ENCODE measurements at places on chromosomes 5 and 9.

- no peak for DNase-seq
These were observed 28.4 kb downstream of the TENT2 start for GRCh38 chr5:79640571-79641055.

GRCh38 chr9:92931606-92932005, 15.7 kb upstream of the FGD3 start:
- DNase-seq = no peak

- no peak for DNase-seq
These were observed 41.9 kb downstream of the CDH6 start for GRCh38 chr5:31235381-31235780.

GRCh38 chr9:99189887-99190596, 31.7 kb downstream of the ALG2 start:
- no peak for DNase-seq

- no peak for DNase-seq
These were observed 18.3 kb downstream of the PSAT1 start for GRCh38 chr9:78314953-78315870.

GRCh38 chr9:113503131-113503541, 39.6 kb downstream of the RGS3 start:
- DNase-seq = no peak

DNA sequence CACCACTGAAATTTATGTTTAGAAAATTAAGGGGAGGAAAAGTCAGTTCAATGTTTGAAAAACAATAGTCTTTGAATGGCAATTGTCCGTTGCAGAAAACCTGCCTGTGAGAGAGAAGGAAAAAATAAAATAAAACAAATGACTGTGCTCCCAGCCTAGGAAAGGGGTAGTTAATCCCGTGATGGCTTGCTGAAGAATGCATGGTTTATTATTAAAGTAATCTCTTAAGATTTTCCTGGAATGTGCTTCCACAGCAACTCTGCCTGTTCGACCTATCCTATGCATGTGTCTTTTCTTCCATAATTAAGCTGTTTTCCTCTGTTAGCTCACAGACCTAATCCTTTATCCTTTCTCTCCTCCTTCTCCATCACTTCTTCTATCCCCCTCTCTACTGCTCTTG, 2.4 kb upstream of the DAB2 start:
- DNase-seq = no peak

DNA sequence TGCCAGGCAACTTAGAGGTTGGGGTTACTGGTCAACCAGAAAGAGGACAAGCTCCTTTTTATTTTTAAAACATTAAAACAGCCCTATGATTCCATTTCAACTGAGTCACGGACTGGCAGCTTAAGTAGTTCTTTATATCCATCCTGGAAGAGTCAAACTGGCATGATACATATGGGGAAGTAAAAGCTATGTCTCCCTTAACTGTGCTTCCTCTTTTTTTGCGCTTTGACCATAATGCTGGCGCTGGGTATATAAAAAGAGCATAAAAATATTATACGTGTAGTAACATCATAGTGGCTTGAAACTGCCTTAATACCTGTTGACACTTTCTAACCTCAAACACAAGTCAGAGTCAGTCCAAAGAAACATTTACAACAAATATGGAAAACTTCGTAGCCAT, 274.4 kb downstream of the CSNK1G3 start:
- no peak for DNase-seq

DNA sequence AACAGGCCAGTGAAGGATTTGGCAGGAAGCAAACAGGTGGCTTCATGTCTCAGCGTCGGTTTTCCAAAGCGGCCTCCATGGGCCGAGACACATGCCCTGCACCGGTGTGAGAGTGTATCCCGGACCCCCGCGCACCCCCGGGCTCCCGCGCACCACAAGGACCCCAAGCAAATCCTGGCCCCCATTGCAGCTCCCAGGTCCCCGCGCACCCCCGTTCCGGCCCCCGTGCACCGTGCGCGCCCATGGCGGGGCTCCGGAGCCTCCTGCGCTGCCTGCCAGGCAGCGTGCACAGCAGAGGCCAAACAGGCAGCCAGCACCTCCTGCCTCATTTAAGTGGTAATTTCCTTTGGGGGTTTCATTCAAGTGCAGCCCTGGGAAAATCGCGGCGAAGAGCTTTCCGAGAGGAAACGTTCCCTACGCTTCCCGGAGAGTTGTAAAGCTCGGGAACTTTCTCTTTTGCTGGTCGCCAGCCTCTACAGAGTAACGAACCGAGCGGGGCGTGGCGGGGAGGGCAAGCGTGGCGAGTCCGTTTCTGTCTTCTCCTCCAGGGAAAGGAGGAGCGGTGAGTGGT, 145.5 kb upstream of the SLC24A2 start:
- DNase-seq = no peak

DNA sequence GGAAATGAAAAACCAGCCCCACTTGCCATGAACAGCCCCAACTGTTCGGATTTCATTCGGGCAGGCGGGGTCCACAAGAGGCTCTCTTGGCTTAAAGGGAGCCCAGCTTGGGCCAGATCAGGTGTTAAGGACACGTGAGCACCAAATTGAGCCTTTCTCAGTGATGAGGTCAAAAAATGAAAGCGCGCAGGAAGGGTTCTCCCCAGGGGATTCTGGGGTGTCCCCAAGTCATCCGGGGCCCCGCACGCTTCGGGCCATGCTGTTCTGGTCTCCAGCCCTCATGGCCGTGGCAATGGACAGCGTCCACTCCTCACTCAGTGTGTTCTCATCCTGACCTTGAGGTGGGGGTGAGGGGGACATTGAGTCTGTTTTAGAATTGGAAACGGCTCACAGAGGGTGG, 10.9 kb downstream of the AK1 start:
- DNase-seq = no peak

GRCh38 chr5:150561192-150561512, 53.2 kb downstream of the NDST1 start:
- no peak for DNase-seq

GRCh38 chr5:36298552-36298951, 3.1 kb downstream of the RANBP3L start:
- no peak for DNase-seq

GRCh38 chr9:134540276-134541096, 101.1 kb upstream of the COL5A1 start:
- DNase-seq = no peak

- no peak for DNase-seq
These were observed 40.9 kb downstream of the SEC61B start for GRCh38 chr9:99262949-99263418.

DNA sequence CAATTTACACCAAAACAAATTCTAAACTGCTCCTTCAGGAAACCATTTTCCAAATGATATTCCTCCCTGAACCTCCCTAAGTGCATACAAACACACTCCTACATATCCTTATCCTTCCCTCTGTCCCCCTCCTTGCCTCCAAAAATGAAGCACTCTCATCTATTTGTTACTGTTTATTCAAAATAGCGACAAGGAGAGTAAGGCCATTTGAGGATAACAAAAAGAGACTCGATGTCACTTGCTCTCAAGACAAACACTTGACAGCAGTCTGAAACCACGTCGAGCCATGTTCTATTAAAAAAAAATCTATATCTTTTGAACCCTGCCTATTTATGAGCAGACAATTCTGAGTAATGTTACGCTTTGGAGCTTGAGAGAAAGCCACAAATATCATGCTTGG, 547.9 kb downstream of the DTWD2 start:
- no peak for DNase-seq

DNA sequence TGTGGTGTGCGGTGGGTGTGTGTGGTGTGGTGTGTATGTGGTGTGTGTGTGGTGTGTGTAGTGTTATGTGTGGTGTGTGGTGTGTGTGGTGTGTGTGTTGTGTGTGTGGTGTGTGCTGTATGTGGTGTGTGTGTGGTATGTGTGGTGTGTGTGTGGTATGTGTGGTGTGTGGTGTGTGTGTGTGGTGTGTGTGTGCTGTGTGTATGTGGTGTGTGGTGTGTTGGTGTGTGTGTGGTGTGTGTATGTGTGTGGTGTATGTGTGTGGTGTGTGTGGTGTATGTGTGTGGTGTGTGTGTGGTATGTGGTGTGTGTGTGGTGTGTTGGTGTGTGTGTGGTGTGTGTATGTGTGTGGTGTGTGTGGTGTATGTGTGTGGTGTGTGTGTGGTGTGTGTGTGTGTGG, 144.3 kb downstream of the HSD17B3 start:
- no peak for DNase-seq

DNA sequence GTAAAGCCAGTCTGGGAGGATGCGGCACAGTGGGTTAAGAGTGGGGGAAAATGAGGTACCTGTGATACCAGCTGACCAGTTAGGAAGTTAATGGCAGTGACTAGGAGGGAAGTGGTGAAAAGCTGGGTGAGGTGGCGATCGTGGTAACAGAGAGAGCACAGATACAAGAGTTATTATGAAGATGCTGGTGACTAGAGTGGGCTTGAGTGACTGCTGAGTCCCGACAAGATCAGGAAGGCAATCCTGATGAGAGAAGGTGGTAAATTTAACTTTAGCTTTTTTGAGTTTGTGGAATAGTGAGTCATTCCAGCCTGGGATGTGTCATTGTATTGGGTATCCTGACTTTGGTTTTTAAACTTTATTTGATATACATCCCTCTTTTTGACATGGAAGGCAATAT, 38.8 kb downstream of the CMYA5 start:
- no peak for DNase-seq

GRCh38 chr9:118222375-118222774, 518.2 kb downstream of the TLR4 start:
- DNase-seq = no peak

DNA sequence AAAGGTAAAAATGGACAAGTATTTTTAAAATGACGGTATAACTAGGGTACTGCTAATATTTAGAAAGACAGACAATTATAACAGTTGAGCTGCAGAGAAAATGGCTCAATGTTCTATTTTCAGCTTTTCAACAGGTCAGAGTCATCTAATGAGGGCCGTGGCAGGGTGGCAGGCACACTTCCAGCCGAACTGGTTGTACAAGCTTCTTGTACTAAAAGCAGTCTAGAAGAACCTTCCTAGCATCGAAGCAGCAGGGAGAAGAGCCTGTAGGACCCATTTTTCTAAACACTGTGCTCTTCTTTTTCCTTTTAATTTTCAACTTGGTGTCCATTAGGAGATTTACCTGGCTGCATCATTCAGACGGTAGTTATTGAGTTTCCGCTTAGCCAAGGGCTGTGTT, 85.6 kb downstream of the SLC28A3 start:
- no peak for DNase-seq

GRCh38 chr5:138466125-138466899, 1.0 kb downstream of the EGR1 start:
- peak; percentile 35 for DNase-seq

GRCh38 chr9:37984672-37985611, 81.0 kb upstream of the SLC25A51 start:
- no peak for DNase-seq

GRCh38 chr5:104241046-104241445, 678.5 kb upstream of the NUDT12 start:
- no peak for DNase-seq

DNA sequence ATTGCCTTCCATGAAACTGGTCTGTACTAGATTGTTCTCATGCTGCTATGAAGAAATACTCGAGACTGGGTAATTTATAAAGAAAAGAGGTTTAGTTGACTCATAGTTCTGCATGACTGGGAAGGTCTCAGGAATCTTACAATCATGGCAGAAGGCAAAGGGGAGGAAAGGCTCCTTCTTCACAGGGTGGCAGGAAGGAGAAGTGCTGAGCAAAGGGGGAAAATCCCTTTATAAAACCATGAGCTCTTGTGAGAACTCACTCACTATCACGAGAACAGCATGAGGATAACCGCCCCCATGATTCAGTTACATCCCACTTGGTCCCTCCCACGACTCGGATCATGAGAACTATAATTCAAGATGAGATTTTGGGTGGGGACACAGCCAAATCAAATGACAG, 163.2 kb downstream of the RFK start:
- no peak for DNase-seq

DNA sequence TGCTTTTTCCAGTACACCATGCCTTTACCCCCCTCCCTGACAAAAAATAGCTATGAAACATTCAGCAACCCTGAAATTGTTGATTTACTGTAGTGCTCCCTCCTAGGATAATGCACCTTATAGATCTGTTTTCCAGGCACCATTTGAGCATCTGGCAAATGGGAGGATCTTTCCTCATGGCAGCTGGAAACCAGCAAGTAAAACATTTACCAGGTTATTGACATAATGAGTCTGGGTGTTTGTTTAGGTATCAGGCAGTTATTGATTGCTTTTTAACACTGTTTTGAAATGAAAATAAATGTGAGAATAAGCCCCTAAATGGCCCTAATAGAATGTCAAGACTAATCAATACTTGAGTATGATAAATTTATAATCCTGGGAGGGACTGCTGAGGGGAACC, 57.3 kb upstream of the KLF4 start:
- DNase-seq = no peak

- no peak for DNase-seq
These were observed 35.0 kb upstream of the TLE1 start for GRCh38 chr9:81724242-81724889.

DNA sequence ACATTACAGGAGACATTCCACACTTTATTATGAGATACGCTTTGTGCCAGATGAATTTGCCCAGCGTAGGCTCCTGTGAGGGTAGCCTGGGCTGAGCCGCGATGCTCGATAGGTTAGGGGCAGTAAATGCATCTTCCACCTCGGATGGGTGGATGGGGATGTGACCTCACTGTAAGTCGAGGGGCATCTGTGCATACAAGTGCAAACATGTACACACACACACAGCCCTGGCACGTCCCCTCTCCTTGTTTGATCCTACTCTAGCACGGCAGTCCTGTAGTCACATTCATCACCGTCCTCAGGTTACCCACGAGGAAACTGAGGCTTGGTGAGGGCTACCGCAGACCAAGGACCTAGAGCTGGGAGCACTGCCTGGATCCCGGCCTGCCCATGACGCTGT, 166.8 kb downstream of the COL23A1 start:
- no peak for DNase-seq

DNA sequence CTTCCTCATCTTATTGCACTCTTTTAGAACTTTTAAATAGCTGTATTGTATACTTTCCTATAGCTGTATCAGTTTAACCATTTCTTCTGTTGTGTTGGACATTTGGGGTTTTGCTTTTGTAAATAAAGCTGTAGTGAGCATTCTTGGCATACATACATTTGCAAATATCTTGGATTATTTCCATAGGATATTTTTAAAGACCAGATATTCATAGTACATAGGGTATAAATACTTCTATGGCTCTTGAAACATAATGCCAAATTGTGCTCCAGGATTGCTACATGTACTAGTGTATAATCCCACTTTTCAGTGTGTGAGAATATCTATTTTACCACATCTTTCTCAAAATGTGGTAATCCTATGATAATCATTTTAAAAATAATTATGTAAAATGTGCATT, 51.2 kb downstream of the SCAMP1 start:
- no peak for DNase-seq

DNA sequence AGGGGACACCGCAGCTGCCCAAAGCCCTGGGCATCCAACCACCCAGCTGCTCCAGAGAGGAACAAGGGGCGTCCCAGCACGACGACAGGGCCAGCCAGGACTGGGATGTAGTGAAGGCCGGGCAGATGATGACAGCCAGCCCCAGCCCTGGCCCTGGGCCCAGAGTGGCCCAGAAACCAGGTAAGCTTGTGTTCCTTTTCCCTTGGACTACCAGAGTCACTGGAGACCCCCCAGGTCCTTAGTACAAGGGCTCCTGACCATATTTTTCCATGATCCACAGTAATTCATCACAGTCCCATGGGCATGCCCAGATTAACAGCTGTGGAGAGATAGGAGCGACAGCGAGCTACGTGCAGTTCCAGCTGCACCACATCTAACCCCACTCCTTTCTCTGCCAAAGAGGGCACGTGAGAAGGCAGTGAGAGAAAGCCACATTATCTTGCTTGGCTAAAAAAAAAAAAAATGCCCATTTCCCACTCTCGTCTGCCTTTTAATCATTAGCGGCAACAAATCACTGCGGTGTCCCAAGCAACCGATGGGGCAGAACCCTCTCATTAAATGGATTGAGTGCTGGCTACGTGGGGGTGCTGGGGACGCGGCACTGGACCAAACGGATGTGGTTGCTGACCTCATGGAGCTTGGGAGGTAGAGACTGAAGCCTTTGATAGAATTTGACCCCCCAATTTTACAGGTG, 21.7 kb upstream of the SYNPO start:
- no peak for DNase-seq

Measured in activated T-cell treated with anti-CD3 and anti-CD28 coated beads for 1 hour (primary cell).